ENCODE measurements at places on chromosomes 7 and 10.

- no peak for DNase-seq
These were observed 89.4 kb downstream of the CCDC71L start for GRCh38 chr7:106571563-106571962.

- no peak for DNase-seq
These were observed 18.8 kb downstream of the MRPS24 start for GRCh38 chr7:43850348-43851116.

DNA sequence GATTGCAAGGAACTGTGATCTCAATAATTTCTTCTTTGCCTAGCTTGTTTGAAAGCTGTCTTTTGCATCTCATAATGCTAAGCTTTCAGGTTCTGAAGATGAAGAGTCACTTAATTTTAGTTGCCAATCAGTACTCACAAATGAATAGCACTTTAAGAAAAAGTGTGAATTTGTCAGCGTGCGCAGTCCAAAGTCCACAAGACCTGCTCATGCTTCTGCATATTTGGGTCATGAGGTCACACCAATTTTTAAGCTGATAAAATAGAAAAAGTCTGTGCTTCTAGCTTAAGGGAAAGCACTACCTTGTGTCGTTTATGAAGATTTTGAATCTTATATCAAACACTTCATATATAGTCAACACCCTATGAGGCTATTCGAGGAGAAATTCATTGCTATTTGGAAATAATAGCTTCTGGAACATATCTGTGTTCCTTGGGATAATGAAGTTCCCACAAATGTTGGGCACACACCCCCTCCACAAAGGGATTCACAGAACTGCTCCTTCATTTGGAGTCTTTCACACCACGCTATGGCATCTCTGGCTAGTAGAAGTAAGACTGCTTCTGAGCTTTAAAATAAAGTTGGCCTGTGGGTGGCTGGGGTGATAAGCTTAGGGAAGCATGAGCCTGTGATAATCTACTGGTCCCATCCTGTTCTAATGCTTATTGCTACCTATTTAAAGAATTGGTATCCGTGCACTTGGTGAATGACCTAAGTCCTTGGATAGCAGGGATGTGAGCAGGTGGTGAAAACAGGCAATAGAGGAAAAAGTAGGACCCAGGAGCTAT is 33.3 kb downstream of the A1CF start:
- no peak for DNase-seq

DNA sequence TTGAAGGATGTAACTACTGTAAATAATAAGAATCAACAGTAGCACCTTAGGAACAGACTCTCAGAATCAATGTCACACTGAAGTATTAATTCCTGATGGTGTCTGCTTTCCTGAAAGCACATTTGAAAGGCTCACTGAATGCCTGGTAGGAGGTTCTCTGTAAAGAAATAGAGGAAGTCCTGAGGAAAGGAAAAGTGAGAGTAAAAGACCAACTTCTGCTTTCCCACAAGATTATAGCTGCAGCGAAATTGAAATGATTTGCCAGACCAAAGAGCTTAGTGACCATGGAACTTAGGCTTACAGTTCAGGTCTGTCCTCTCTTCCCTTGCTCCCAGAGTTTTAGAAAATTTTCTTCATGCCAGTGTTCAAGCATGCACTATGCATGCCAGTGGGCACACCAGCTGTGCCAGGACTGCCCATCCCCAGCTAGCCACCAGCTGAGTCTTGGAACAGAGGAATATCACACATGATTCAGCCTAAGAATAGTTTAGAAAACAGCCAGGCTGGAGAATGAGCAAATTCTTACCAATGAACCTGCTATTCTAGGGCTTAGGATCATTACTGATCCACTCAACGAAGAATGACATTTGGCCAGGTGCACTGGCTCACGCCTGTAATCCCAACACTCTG is 123.2 kb downstream of the HERPUD2 start:
- peak; percentile 26 for DNase-seq

GRCh38 chr7:153286763-153287162 is 527.2 kb downstream of the ACTR3B start:
- no peak for DNase-seq

DNA sequence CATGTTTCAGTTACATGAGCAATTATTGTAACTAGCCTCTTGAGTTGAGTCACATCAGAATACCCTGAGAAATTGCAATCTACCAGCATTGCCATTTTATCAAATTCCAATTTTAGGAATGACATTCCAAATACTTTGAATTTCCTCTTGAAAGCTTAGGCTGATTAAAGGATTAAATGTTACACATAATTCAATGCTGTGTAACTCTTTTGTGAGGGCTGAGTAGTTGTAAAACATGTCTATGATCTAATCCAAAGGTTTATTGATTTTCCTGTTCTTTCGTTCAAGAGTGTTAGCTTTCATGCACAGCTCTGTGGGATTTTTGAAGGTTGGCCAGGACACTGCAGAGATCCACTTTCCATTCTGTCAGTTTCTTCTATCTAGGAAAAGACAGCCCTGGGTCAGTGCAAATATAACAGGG is 193.1 kb downstream of the SORCS1 start:
- no peak for DNase-seq

- DNase-seq: no peak
These were observed 189.0 kb upstream of the CELF2 start for GRCh38 chr10:10828623-10829022.

GRCh38 chr7:30470163-30470770 is 8.3 kb downstream of the NOD1 start:
- no peak for DNase-seq

DNA sequence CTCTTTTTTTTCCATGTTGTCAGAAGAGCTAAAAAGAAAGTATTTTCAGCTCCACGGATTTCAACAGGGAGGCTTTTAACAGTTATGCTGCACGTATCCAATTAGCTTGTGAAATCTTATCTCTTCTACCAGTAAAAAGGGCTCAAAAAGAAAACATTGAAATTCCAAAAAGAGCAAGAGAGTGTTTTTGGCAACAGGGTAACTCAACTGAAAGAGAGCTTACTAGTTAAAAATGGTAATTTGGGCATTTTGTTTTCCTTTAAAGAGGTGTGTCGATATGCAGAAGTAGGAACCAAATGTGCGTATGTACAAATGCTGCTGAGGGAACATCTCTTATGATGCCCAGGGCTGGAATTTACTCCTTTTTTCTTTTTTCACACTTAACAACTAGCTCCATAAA is 292.8 kb downstream of the PRKG1 start:
- no peak for DNase-seq

GRCh38 chr7:79789584-79790345 is 336.3 kb upstream of the MAGI2 start:
- no peak for DNase-seq

DNA sequence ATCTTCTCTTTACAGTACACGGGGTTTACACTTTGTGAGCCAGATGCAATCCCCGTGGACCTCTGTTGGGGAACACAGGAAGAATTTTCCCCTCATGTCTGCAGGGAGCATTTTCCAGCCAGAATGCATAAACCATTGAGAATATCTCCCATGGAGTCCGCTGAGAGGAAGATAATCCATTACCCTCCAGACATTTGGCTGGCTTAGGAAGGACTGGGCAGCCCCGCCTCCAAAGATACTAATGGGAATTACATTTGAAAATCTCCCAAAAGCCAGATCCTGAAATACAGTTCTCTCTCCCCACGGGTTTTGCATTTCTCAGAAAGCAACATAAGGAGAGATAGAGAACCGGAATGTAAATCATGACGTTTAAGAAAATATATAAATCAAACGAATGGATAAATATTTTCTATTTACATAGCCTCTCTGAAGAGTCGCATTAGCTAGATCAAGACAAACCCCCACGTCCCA is 53.5 kb downstream of the TRIL start:
- no peak for DNase-seq

DNA sequence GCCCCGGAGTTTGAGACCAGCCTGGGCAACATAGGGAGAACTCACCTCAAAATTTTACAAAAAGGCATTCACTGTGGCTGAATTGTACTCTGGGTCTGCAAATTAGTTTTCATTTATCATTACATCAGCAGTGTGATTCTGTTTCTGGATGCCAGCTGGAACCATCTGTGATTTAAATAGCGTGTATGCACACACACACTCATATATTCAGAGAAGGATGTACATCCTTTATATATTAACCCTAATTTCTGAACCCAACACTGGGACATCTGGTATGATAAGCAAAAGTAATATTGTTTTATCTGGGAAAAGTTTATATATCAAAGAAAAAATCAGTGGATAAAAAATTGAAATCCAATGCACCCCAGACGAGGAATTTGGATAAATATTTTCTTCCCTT is 33.8 kb upstream of the LYZL1 start:
- DNase-seq: no peak

- DNase-seq: peak; percentile 73
These were observed 760 bp downstream of the CBX3 start for GRCh38 chr7:26202019-26202990.

DNA sequence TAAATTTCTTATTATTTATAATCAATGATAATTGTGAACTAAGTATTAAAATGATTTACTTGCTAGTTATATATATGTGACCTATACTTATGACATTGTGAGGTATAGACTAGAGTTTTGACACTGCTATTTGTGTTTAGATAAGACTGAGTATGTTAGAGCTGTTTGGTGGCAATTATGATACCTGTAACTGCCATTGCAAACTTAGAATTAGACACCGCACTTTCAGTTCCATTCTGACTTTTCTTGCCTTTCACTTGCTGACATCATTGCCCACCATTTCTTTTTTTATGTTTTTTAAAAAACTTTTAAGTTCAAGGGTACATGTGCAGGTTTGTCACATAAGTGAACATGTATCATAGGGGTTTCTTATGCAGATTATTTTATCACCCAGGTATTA is 214.5 kb downstream of the MBL2 start:
- DNase-seq: no peak

- DNase-seq: peak; percentile 36
These were observed 8.2 kb downstream of the FOXP2 start for GRCh38 chr7:114422507-114423501.

DNA sequence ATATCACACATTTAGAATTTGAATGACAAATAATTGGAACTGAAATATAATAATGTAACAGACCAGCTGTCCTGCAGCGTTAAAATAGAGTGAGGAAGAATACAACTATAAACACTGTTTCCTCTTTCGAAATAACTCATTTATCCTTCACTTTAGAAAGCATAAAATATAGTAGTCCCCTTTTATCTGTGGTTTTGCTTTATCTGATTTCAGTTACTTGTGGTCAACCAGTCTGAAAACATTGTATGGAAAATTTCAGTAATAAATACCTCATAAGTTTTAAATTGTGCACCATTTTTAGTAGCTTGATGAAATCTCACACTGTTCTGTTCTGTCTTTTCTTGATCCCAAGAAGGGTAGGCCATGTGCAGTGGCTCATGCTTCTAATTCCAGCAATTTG is 31.7 kb downstream of the POLR1F start:
- peak; percentile 41 for DNase-seq

- peak; percentile 49 for DNase-seq
These were observed 97.6 kb downstream of the LYZL1 start for GRCh38 chr10:29386342-29386999.

DNA sequence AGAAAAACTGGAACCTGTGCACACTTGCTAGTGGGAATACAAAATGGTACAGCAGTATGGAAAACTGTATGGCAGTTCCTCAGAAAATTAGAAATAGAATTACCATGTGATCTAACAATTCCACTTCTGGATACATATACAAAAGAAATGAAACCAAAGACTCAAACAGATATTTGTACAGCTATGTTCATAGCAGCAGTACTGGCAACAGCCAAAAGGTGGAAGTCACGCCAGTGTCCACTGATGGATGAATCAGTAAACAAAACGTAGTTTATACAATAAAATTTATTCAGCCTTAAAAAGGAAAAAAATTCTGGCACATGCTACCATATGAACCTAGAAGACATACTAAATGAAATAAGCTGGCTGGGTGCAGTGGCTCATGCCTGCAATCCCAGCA is 23.0 kb downstream of the IDE start:
- no peak for DNase-seq

GRCh38 chr7:100352984-100353684 is 4.8 kb upstream of the PILRB start:
- DNase-seq: no peak

GRCh38 chr10:11170993-11171851 is 153.6 kb downstream of the CELF2 start:
- peak; percentile 48 for DNase-seq

GRCh38 chr7:43278088-43278644 is 165.7 kb downstream of the HECW1 start:
- no peak for DNase-seq

DNA sequence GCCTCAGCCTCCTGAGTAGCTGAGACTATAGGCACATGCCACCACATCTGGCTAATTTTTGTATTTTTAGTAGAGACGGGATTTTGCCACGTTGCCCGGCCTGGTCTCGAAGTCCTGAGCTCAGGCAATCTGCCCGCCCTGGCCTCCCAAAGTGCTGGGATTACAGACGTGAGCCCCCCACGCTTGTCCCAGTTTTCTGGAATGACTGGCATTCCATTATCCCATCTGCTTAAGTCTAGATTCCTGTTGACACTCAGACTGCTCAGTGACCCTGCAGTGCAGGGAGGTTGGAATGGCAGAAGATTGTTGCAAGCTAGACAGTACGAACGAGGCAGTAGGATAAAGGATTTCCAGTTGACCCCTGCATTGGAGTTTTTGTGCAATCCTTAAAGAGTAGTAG is 135.1 kb upstream of the NPS start:
- no peak for DNase-seq

- DNase-seq: no peak
These were observed 37.5 kb upstream of the OCM2 start for GRCh38 chr7:98027342-98028033.

- DNase-seq: no peak
These were observed 166.7 kb downstream of the NRF1 start for GRCh38 chr7:129777993-129778769.

GRCh38 chr10:1109795-1110673 is 53.8 kb downstream of the WDR37 start:
- peak; percentile 55 for DNase-seq

DNA sequence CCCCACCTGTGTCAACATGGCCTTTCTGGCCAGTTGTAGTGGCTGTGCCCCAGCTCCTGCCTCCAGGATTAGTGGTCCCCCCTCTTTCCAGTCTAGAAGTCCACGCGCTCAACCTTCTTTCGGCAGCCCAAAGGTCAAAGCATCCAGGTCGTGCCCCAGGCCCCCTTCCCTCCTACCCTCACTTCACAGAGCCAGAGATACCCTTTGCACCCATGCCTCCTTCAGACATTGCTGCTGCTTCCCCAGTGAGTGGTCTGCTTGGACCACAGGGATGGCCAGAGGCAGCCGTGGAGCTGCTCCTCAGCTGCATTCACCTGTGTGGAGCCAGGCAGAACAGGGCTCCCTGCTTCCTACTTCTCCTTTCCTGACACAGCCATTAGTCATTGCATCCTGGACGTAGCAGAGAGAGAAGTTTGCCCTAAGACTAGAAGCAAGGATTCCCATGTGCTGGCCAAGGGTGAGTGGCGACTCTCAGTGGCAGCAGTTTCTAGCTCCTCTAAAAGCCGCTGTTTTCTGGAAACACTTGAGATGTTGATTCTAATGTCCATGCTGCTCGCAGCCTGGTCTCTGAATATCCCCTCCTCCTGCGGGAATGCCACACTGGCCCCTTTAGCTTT is 243.1 kb upstream of the SHH start:
- no peak for DNase-seq

- no peak for DNase-seq
These were observed 16.1 kb downstream of the TAS2R41 start for GRCh38 chr7:143493751-143494150.

Data from NAMALWA (cell line).